Activated CD8-positive, alpha-beta memory T cell treated with anti-CD3 and anti-CD28 coated beads, Interleukin-2, amount 50 U/mL, for 4 hours (primary cell): ENCODE measurements at places on chromosomes 12 and 14.

DNA sequence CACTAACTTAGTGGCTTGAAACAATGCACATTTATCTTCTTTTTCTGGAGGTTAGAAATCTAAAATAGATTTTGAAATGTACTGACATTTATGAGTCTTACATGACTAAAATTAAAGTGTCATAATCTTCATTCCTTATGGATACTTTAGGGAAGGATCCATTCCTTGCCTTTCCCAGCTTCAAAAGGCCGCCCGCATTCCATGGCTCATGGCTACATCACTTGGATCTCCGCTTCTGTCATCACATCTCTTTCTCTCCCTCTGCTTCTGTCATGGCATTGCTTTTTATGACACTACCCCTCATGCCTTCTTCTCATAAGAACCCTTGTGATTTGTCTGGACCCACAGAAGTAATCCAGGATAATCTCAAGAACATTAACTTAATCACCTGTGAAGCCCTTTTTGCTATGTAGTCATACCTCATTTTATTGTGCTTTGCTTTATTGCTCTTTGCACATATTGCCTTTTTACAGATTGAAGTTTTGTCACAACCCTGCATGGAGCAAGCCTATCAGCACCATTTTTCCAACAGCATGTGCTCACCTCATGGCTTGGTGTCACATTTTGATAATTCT, 66.5 kb downstream of the GARIN6 start:
- no peak for DNase-seq

DNA sequence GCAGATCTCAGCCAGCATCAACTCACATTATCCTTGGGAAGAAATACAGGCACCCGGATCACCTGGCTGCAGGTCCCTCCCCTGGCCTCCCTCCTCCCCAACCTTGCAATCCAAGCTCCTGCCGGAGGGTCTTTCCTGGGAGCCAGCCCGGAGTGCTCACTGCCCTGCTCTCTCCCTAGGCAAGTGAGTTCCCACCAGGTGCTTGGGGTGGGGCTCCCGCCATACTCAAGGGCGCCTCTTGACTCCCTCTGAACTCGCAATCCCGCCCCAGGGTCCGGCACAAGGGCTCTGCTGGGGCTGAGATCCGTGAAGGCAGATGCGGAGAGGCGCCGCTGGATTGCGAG, 1.2 kb upstream of the CEP170B start:
- DNase-seq: no peak

- no peak for DNase-seq
Observed at GRCh38 chr14:103014466-103015228, 42.7 kb downstream of the CDC42BPB start.

DNA sequence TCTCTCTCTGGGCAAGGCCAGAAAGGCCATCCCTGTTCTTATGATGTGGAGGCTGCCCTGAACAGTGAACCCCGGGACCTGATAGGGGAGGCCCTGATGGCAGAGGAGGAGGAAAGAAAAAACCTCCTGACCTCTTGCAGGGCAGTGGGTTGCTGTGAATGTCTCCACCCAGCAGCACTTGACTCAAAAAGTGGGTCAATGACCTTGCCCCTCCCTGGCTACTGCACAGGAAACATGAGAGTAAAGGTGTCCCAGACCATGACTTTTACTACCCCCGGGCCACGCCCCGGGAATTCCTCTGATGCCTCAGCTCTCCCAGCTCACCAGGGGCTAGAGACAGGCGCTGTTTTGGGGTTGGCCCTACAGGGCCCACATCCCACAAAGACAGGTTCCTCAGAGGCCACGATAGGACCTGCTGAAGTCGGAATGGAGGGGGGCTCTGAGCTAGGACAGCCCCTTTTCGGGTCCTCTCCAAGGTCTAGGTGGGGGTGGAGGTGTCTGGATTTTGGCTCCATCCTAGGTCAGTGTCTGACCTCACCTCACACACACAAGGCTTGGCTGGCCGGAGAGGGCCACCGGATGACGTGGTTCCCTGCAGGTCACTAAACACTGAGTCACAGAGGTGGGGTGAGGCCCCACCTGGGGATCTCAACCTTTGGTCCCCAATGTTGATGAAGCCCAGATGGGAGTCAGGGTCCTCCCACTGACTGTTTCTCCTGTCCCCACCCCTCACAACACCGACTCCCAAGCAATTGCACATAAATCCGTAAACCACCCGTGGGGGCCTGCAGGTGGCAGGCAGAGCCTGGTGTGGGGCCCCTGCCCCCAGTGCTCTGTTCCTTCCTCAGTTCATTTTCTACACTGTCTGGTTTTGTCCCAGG, 1.6 kb downstream of the RHOF start:
- DNase-seq: peak; percentile 44

- DNase-seq: no peak
Observed at GRCh38 chr14:31080056-31080455, 53.9 kb upstream of the STRN3 start.

DNA sequence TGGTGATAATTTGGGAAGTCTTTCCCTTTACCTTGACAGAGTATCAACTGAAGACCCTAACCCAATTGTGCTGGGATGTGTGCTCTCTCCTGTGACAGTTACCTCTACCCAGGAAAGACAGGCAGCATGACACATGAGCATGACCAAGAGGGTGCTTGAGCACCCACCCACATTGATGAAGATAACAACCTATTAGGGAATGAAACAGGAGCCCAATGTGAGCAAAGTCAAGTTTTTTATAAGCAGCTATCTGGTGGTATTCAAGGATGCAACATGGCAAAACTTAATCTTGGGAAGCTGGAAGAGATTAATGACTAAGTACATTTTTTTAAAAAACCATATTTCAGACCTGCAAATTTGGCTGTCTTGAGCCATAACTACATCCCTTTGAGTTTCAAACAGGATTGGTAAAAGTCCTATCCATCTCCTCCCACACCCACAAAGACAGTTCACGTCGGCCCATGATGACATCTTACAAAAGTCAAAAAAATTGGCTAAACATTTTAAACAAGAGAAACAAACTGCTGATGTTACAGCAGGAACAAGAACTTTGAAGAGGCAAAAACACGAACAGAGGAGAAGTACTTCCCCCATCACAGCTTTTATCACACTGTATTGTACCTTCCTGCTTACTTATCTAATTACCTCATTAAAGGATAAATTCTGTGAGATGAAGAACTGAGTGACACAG, 60.3 kb downstream of the MED13L start:
- DNase-seq: no peak

DNA sequence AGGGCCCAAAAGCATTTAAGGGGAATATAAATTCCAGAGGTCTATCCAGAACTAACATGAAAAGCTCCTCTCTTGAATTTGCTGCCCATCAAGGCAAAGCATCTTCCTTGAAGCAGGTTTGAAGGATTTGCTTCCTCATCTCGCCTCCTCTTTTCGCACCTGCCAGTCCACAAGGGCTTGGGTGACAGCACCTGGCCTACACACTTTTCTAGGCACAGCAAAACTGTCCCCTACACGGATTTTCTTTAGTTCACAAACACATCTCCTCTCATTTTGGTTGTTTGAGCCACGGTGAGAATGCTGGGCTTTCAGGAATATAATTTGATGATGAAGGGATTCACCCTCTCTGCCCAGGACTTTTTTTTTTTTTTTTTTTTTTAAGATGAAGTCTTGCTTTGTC, 36.9 kb upstream of the ATP23 start:
- DNase-seq: no peak

- DNase-seq: no peak
Observed at GRCh38 chr14:68491793-68492192, 301.1 kb downstream of the ZFP36L1 start.

GRCh38 chr12:124607681-124608425, 40.4 kb upstream of the NCOR2 start:
- DNase-seq: no peak

DNA sequence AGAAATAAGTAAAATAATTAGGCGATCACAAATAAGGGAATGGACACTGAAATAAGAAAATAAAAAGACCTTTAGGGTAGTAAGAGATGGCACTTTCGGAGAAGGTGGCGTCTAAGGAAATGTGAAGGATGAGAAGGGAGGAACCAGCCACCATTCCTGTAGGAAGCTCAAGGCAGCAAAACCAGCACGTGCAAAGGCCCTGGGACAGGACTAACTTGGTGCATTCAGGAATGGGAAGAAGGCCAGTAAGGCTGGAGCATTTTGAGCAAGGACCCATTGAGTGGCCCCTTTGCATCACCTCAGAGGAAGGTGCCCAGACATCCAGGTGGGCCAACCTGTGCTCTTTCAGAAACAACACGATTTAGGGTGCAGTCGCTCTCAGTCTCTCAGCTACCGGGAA, 738 bp upstream of the VPS37B start:
- DNase-seq: no peak

GRCh38 chr12:113837084-113837483, 129.0 kb downstream of the RBM19 start:
- no peak for DNase-seq
